ENCODE measurements at places on chromosomes 2 and 18.

DNA sequence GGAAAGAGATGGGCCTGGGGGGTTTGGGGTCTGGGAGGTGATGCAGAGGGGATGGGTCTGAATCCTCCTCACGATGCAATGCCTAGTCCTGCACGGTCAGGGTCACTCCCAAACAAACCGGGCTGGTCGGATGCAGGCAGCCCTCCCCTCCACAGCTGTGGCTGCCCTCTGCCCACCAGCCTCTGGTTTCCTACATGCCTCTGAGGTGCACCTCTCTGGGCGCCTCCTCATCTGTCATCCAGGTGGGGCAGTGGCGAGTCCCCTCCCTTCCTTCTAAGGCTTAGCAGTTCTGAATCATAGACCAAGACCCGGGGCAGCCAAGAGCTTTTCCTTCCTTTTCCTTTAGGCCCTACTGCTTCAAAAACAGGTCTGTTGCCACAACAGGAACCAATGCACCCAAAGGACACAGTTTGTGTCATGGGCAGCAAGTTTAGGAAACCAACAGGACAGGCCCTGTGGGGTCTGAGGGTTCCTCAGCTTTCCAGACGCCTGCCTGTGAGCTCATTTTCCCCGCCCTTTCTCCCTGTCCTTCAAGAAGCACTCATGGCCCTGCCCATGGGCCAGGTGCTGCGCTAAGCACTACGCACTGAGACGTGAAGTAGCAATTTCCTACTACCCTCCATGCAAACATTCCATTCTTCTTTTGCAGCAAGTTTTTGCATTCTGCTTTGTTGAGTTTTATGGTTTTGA, 6.5 kb upstream of the MAL start:
- no peak overlapping the region for H3K4me3 ChIP-seq
- H3K27me3 ChIP-seq = peaks cover 16% of the 10 kb centered on the region
- no peaks in the 10 kb centered on the region for H3K4me1 ChIP-seq
- H3K36me3 ChIP-seq = no peaks in the 10 kb centered on the region
- DNase-seq = no peak

GRCh38 chr2:26977012-26977411, 6.6 kb downstream of the MAPRE3 start:
- H3K4me1 ChIP-seq = peaks cover 4% of the 10 kb centered on the region
- no peaks in the 10 kb centered on the region for H3K27me3 ChIP-seq
- no peak overlapping the region for H3K27ac ChIP-seq
- H3K4me3 ChIP-seq = no peak overlapping the region

GRCh38 chr18:42229211-42230210, 274.5 kb downstream of the PIK3C3 start:
- H3K27ac ChIP-seq = no peak overlapping the region
- DNase-seq = no peak
- H3K4me1 ChIP-seq = no peaks in the 10 kb centered on the region
- no peaks in the 10 kb centered on the region for H3K36me3 ChIP-seq

GRCh38 chr2:46552079-46552478, 72.7 kb downstream of the TMEM247 start:
- H3K4me3 ChIP-seq = no peak overlapping the region
- H3K27ac ChIP-seq = no peak overlapping the region
- no peak for DNase-seq

DNA sequence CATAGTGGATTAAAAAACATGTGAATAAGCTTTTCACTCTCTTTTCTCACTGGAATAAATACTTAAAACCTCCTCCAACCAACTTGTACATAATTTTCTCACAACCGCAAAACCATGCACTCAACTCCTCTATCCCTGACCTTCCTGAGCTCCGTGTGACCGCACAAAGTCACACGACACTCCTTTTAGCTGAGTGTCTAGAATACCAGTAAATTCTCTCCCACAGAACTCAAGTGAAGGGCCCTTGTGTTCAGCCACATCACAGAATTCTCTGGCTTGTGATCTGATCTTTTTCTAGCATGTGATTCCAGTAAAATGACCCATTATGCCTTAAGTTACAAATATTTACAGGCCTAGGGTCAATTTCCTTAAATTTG, 91.2 kb upstream of the ARL4C start:
- H3K4me3 ChIP-seq = no peak overlapping the region
- no peaks in the 10 kb centered on the region for H3K27me3 ChIP-seq
- no peak for DNase-seq

Data from A673 (cell line).